ENCODE measurements at places on chromosomes 6 and 20. TPM values are rescaled to one million over a fixed set of nuclear protein-coding genes. Genes with fewer than 3 reads are reported as not detected.

The TFAP2D gene
- not detected for total RNA-seq

The MGME1 gene
- total RNA-seq, result 11.8 TPM

The OTOR gene
- not detected for total RNA-seq

The BPIFB4 gene
- total RNA-seq, result not detected

The BTNL2 gene
- not detected for total RNA-seq

The C4A gene
- total RNA-seq, result 5.9 TPM

The PERP gene
- total RNA-seq, result under 0.01 TPM

The DNMT3B gene
- 24.8 TPM for total RNA-seq

The POU3F2 gene
- total RNA-seq, result not detected

The ISM1 gene
- 0.27 TPM for total RNA-seq

The PTCRA gene
- total RNA-seq, result under 0.01 TPM

The SNX9 gene
- 5.1 TPM for total RNA-seq

The EYS gene
- total RNA-seq, result under 0.01 TPM

The WFDC2 gene
- not detected for total RNA-seq

The PLEKHG1 gene
- total RNA-seq, result 1.9 TPM

The CDK19 gene
- total RNA-seq, result 13.5 TPM

The FAM110A gene
- total RNA-seq, result 13.2 TPM

The PSMA7 gene
- 275 TPM for total RNA-seq

The PPP1R11 gene
- 16.7 TPM for total RNA-seq

The CLIC5 gene
- under 0.01 TPM for total RNA-seq

The WFDC10B gene
- total RNA-seq, result not detected

The C20orf141 gene
- not detected for total RNA-seq

The SPATA25 gene
- 5.9 TPM for total RNA-seq

The FAM83C gene
- total RNA-seq, result under 0.01 TPM

The HLA-DQB1 gene
- total RNA-seq, result 2.7 TPM

The IFT52 gene
- total RNA-seq, result 49.0 TPM

The TRIM40 gene
- under 0.01 TPM for total RNA-seq

The CBLN4 gene
- under 0.01 TPM for total RNA-seq

The BICRAL gene
- total RNA-seq, result 18.0 TPM

The CDH4 gene
- 8.6 TPM for total RNA-seq

The RBM24 gene
- total RNA-seq, result under 0.01 TPM

Measured in hematopoietic multipotent progenitor cell (in vitro differentiated cells).